ENCODE measurements at places on chromosomes 4 and X. TPM values are rescaled to one million over a fixed set of nuclear protein-coding genes. Genes with fewer than 3 reads are reported as not detected.

The CENPE gene
- total RNA-seq = 6.8 TPM

The CENPVL3 gene
- 0.14 TPM for total RNA-seq

The CT45A10 gene
- not detected for total RNA-seq

The CFAP47 gene
- total RNA-seq = not detected

The BMX gene
- total RNA-seq = not detected

The SSX2B gene
- not detected for total RNA-seq

The FDCSP gene
- not detected for total RNA-seq

The PASD1 gene
- total RNA-seq = not detected

The FRAS1 gene
- 1.9 TPM for total RNA-seq
